Ovary (tissue), 10 donors: ENCODE measurements at places on chromosomes 13 and 19. TPM values are rescaled to one million over a fixed set of nuclear protein-coding genes. Genes with fewer than 3 reads are reported as not detected.
A peak's percentile ranks its signal among the peaks of the same experiment; 100 is the strongest.

GRCh38 chr13:81326913-81327312, 986.0 kb upstream of the SPRY2 start:
- no peak for DNase-seq

GRCh38 chr19:45667620-45668341, at the start of gene GIPR:
GIPR (plus strand) TSS chr19:45668221; CDS start chr19:45669521, 1,300 bp downstream.
- no peak for DNase-seq

- no peak for DNase-seq
Measured at GRCh38 chr13:39580881-39581575, 22.0 kb downstream of the LHFPL6 start.

- no peak for DNase-seq
Measured at GRCh38 chr13:76890021-76890420, 3.8 kb upstream of the KCTD12 start.

GRCh38 chr19:28018499-28018898, 1194.5 kb downstream of the UQCRFS1 start:
- DNase-seq = no peak

GRCh38 chr19:12666265-12667048, at the start of the genes MAN2B1 and WDR83:
MAN2B1 (minus strand) TSS chr19:12666742; CDS start chr19:12666701, 41 bp downstream.
WDR83 (plus strand) TSS chr19:12666807; CDS start chr19:12669791, 2,984 bp downstream.
- peak; percentile 66 for DNase-seq

- no peak for DNase-seq
Measured at GRCh38 chr19:10946958-10947657, 13.7 kb upstream of the SMARCA4 start.

DNA sequence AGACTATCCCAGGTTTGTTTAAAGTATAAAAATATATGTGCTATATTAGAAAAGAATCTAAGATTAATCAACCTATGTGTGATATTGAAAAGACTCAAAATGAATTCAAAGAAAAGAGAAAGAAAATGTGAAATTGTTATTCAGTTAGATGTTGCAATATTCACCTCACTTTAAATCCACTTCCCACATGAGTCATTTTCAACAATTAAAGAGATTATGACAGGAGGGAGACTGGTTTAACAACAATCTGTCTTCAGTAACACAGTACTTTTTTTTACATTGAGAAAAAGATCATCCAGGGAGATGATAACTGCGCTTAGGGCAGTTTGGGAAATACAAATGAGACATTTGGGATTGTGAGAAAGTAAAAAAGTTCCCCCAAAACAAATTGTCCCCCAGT, 1246.2 kb downstream of the SLITRK1 start:
- DNase-seq = no peak

DNA sequence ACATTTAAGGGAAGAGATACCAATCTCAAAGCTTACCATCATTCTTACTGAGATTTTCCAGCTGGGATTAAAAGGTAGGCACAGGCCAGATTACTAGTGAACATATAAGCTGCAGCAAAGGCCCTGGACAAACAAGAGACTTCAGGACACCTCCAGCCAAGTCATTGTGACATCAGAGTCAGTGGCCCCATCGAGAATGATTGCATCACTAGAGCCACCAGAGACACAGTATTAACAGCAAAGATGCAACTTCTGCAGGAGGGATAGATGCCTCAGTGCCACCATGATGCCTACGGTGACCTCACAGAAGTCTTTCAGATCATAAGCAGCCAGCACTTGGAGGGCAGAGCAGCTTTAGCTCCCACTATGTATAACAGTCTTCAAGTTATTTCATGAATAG, 8.6 kb downstream of the RUBCNL start:
- no peak for DNase-seq

GRCh38 chr13:51275101-51275500, 52.9 kb downstream of the FAM124A start:
- no peak for DNase-seq

DNA sequence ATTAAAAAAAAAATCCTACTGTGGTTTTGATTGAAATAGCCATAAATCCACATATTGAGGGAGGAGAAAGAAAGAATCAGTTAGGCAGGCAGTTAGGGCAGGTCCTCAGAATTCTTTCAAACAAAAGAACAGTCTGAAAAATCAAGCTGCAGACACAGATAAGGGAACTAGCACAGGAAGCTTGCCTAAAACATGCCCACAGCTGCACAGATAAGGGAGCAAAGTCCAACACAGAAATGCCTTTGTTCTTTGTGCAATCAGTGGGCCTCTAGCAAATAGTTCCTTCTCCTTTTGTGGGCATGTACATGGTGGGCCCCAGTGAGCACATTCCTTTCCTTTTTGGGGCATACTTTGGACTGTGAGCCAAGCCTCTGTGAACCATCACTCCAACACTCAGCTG, 42.7 kb downstream of the UTP14C start:
- no peak for DNase-seq

- DNase-seq = no peak
Measured at GRCh38 chr13:58908019-58908679, 1255.6 kb downstream of the DIAPH3 start.

GRCh38 chr13:46551410-46552302, 1.3 kb upstream of the LRCH1 start:
- peak; percentile 85 for DNase-seq

DNA sequence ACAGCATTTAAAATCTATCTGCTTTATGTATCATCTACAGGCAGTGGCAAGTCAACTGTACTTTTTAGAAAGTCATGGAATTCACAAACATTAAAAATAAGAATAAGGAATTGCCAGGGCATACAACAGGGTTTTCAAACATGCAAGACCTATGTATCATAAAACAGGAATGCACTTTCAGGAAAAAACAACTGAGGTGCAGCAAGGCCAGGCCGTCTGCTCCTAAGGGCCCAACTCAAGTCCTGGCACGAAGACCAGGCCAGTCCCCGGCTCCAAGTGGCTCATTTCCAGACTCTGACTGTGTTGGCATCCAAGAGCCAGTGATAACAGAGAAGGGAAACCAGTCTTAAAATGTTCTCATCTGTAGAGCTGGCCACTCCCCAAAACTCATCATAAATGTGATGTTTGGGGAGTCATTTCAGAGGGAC, 7.1 kb downstream of the RFX2 start:
- DNase-seq = peak; percentile 31

DNA sequence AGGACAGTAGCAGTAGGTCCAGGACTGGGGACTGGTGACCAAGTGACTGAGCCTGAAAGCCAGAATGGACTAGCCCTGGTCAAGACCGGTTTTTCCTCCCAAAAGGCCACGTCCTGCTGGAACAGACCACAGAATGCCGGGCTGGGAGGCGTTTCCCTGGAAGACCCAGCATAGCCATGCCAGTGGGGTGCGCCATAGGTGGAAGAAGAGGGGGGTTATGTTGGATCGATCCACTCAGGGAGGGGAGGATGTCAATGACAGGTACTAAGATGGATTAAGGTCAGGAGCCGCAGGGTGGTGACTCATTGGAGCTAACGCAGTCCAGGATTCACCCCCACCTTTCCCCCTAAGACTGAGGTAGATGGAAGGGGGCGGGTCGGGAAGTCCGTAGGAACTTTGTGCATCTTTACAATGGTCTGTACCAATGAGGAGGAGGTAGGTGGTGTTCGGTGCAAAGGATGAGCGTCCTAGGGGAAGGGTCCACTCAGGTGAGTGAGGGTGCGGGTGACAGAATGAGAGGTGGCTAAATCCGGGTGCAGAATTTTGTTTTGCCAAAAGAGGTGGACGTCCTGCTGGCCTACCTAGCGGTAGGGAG, 21.0 kb downstream of the VASP start:
- DNase-seq = peak; percentile 44

GRCh38 chr19:49468746-49469447, 5.1 kb upstream of the FLT3LG start:
- DNase-seq = no peak

DNA sequence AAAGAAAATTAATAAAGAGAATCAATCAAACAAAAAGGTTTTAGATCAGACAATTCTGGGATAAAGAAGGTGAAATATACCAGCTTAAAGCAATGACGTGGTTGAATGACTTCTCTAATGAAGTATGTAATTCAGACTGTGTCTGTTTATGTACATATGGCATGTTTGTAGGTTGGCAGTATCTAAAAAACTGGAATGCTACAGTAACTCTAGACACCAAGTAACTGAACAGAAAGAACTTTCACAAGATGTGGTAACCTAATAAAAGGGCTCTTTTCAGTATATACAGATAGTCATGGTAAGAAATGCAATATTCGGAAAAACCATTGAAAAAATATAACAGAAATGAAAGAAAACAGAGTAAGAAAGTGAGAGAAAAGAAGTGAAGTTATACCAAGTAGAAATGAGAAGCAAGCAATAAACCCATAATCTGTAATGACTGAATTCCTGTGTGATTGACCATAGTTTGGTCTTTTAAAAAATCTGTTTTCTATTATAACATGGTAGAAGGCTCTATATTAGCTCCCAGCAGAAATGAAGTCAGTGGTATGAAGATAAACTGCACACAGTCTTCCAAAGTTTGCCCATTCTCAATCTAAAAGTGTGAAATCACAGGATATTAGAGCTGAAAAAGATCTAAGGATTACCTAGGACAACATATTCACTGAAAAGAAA, 31.4 kb downstream of the ELF1 start:
- no peak for DNase-seq

- peak; percentile 84 for DNase-seq
Measured at GRCh38 chr19:18173572-18174288, at the start of gene IFI30. IFI30 (plus strand) TSS chr19:18173813; CDS start chr19:18173842, 29 bp downstream.

- no peak for DNase-seq
Measured at GRCh38 chr19:28578786-28579505, 634.0 kb downstream of the UQCRFS1 start.

GRCh38 chr13:78197231-78197630, 278.6 kb upstream of the EDNRB start:
- no peak for DNase-seq

- peak; percentile 71 for DNase-seq
Measured at GRCh38 chr13:113034451-113035212, 65.6 kb downstream of the MCF2L start.

- DNase-seq = no peak
Measured at GRCh38 chr19:49560358-49560900, 19.9 kb downstream of the NOSIP start.

- DNase-seq = no peak
Measured at GRCh38 chr19:8655340-8655709, 24.9 kb downstream of the NFILZ start.

GRCh38 chr13:110799246-110800236, 86.0 kb downstream of the ING1 start:
- DNase-seq = peak; percentile 80

GRCh38 chr13:36884235-36884634, 35.8 kb downstream of the SMAD9 start:
- DNase-seq = no peak

DNA sequence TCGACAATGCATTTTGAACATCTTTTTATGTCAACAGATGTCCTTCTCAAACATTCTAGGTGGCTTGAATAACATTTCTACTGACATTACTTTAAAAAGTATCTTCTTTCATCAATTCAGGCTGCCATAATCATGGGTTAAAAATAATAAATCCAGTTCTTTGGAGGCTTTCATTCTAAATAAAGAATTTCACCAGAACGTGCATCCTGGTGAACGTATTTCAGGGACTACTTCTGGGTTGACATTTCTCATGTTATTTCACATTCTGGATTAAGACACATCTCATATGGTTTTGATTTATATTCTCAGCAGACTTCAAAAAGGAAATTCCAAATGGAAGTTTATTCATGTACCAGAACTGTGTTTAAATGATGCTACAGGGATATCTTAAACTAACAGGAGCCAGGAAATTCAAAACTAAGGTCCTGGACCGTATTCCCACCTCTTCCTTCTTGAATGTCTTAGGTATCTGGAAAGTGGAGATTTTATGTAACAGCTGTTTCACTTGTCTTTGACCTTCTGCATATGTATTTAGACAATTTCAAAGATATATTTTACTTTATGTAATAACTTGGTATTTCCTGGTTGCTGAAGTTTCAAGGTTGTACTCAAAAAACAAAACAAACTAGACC, 107.2 kb downstream of the STARD13 start:
- DNase-seq = no peak

DNA sequence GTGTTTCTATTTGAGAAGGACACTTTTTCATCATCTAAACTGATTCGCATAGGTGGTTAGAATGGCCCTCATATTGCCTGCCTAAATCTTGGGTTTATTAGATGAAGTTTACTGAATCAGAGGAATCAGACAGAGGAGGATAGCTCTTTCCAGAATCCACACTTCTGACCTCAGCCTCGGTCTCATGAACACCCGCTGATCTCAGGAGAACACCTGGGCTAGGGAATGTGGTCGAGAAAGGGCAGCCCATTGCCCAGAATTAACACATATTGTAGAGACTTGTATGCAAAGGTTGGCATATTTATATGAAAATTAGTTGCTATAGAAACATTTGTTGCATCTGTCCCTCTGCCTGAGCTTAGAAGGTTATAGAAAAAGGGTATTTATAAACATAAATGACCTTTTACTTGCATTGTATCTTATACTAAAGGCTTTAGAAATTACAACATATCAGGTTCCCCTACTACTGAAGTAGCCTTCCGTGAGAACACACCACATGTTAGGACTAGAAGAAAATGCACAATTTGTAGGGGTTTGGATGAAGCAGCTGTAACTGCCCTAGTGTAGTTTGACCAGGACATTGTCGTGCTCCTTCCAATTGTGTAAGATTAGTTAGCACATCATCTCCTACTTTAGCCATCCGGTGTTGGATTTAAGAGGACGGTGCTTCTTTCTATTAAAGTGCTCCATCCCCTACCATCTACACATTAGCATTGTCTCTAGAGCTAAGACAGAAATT, 103.8 kb downstream of the TNFRSF19 start:
- DNase-seq = no peak

- peak; percentile 8 for DNase-seq
Measured at GRCh38 chr13:71867131-71867814, at the start of gene DACH1. DACH1 (minus strand) TSS chr13:71867204.

- no peak for DNase-seq
Measured at GRCh38 chr13:60175571-60175970, 11.8 kb upstream of the DIAPH3 start.

DNA sequence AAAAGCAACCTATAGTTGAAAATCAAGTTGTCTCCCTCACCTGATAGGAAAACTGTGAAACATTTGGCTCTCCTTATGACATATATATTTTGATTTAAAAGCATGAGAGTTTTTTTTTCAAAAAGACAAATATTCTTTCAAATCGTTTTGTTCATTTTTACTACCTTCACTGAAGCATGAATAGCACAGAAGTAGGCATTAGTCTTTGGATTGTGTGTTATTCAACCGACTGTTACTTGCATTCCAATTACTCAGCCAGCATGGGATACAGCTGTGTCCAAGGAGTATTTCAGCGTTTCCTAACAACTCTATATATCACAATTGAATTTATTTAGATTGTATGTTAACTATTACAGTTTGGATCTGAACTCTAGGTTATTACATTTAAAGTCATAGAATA, 135.2 kb downstream of the PCDH9 start:
- no peak for DNase-seq

- DNase-seq = no peak
Measured at GRCh38 chr13:50850445-50850844, 7.0 kb upstream of the DLEU7 start.

Gene LRRC63
- not detected for polyA plus RNA-seq

Gene TMPRSS9
- polyA plus RNA-seq = 0.05 TPM

Gene GAPDHS
- polyA plus RNA-seq = not detected

Gene ZNF135
- 11.4 TPM for polyA plus RNA-seq

Gene PBX4
- polyA plus RNA-seq = 4.1 TPM

Gene PGLYRP2
- polyA plus RNA-seq = not detected

Gene SEMA6B
- polyA plus RNA-seq = 0.77 TPM

Gene ARID3A
- polyA plus RNA-seq = 1.1 TPM

Gene GIPC3
- polyA plus RNA-seq = 3.3 TPM

Gene CRTC1
- polyA plus RNA-seq = 2.3 TPM

Gene ATP4A
- not detected for polyA plus RNA-seq

Gene GRIK5
- polyA plus RNA-seq = 5.3 TPM

Gene GJB6
- polyA plus RNA-seq = not detected

Gene PRRG2
- polyA plus RNA-seq = 0.75 TPM

Gene RHPN2
- 1.7 TPM for polyA plus RNA-seq

Gene LILRB5
- polyA plus RNA-seq = 10.6 TPM

Gene CLEC17A
- polyA plus RNA-seq = 0.12 TPM

Gene SLC8A2
- polyA plus RNA-seq = 0.60 TPM
